Stimulated activated CD8-positive, alpha-beta memory T cell treated with anti-CD3 and anti-CD28 coated beads, Interleukin-15, amount 100 ng/mL, for 1 hour (primary cell): ENCODE measurements at places on chromosomes 12 and 14.

DNA sequence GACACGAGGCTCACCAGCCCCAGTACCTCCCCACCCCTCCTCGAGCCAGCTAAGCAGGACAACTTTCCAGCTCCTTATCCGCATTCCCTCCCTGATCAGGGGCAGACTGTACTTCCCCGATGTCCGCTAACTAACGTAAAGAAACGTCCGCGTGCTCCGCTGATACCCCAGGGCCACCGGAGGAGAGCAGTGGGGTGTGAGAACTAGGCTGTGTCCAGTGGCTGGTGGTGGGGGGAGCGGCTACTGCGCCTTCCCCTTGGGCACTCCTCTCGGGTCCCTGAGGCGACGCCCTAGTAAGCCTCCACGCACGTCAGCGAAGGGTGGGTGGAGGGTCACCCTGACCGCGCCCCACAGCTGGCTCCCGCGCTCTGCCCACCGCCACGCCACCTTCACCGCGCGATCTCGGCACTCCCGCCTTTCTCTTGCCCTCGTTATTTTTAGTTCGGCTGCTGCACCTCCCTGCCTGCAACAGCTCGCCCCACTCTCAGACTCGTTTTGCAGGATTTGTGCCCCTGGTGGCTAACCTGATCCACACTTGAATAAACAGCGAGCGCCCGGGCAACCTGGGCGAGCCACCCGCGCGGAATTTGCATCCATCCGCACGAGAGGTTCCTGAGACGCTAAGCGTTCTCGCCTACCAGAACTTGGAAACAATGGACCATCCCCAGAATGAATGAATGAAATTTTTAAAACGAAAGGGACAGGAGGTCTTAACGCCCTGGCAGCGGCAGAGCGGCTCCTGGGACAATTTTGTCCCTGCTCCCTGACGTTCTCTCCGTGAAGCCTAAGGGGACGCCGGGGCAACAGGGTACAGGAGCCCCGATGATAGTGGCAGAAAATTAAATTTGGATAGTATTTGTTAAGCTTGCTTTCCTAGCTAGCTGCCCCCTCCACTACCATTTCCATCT, 6.9 kb upstream of the BMP4 start:
- DNase-seq = no peak

DNA sequence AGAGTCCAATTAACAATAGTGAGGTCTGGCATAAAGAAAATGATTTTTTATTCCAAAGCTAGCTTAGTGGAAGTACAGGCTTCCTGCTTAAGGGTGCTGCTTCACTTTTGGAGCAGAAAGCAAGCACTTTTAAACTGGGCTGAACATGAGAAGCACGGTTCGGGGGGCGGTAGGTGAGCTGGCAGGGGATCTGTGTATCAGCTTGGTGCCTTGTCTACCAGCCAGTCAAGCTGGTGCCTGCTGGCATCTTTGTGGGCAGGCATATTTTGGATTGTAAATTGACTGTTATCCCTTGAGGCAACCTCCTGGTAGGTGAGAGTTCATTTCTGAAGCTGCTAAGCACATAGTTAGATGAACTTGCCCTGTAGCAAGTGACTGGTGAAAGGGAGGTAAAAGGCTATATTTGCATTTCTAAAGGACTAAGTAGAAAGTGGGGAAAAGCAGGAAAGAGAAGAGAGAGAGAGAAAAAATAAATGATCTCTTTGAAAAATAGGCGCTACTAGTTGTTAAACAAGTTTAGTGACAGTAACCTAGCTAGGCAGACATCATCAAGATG, 121.1 kb upstream of the SYT10 start:
- no peak for DNase-seq

DNA sequence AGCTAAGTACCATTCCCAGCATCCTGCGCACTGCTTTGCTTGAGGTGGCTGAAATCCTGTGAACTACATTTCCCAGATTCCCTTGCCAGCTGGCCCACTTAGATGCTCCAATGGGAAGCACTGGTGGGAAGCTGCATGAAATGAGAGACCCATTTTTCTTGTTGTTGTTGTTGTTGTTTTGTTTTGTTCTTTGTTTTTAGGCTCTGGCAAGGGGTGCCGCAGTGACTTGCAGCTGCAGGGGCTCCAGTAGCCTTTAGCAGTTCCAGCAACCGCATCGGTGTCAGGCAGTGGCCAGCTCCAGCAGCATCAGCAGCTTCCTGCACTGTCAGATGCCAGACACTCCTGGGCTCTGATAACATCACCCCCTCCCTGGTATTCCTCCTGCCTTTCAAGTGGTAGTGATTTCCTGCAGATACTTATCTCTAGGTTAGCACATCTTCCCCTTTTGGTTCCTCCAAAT, 8.8 kb upstream of the EGLN3 start:
- no peak for DNase-seq

DNA sequence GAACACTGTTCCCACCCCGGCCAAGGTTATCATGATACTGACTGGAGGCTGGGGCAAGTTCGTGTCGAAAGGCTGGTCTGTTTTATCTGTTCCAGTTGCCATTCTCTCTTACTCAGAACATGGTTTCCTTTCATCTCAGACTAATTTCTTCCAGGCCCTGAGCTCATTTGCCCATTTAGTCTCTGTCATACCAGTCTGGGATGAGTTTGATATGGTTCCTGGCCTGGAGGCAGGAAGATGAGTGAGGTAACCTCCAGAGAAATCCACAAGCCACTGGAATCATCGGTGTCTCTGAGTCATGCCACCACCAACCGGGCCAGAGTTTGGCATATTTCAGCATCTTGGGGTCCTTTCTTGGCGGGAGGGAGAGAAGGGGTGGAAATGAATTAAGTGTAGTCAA, 114.7 kb downstream of the NTF3 start:
- no peak for DNase-seq

- DNase-seq = no peak
Measured at GRCh38 chr12:87509237-87509820, 519.9 kb downstream of the C12orf50 start.
